NCI-H69 (cell line): ENCODE measurements at places on chromosomes 13 and 19.
A peak's percentile ranks its signal among the peaks of the same experiment; 100 is the strongest.

GRCh38 chr19:11247391-11247790 is 8.0 kb downstream of the ANGPTL8 start:
- no peak for DNase-seq

DNA sequence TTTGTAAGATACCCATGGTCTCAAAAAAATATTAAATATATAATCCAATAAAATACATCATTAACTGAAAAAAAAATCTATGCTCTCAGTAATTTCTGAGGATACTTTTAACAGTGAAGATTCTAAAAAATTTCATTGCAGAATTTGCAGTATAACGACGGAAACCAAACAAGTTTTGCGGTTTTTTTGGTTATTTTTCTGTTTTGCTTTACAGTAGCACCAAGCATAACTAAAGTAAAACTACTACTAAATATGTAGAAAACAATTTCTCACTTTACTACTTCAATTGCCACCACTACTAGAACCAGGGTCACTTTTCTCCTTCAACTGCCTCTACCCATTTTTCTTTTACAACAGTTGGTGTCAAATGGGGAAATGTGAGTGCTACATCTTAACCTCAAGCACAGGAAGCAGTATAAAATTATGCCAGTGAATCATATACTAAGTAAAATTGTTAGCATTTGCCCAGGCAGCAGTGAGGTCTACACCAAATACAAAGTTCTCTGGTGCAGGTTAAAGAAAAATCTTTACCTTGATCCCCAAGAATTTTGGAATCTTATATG is 24.1 kb downstream of the MICU2 start:
- DNase-seq = no peak

- peak; percentile 81 for DNase-seq
These were observed 2.4 kb downstream of the TIMM13 start for GRCh38 chr19:2424686-2425621.

GRCh38 chr13:83794583-83794982 is 87.7 kb downstream of the SLITRK1 start:
- DNase-seq = no peak

GRCh38 chr19:41325947-41326706 is 16.2 kb downstream of the CCDC97 start:
- peak; percentile 72 for DNase-seq

DNA sequence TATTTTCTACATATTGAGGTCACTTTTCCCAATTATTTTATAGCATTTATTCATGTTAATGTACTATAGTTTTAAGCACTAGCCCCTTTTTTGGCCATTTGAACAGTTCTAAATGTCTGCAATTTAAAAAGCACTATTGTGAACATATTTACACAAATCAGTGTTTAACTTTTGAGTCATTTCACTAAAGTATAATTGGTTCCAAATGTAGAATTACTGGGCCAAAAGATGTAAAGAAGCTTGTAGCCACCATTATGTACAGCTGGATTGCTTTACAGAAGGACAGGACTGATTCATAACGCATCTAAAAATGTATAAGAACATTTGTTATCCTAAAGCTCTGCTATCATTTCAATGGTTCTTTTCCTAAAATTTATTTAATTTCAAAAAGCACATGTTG is 16.6 kb upstream of the ATP12A start:
- no peak for DNase-seq

DNA sequence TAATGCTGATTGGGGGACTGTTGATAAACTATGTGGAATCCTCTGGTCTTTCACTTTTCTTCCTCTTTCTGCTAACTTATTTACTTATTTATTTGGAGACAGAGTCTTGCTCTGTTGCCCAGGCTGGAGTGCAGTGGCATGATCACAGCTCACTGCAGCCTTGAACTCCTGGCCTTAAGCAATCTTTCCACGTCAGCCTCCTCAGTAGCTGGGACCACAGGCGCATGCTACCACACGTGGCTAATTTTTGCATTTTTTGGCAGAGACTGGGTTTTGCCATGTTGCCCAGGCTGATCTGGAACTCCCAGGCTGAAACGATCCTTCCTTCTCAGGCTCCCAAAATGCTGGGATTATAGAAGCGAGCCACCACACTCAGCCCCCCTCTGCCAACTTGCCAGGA is 77.5 kb downstream of the ELF1 start:
- DNase-seq = no peak

- peak; percentile 68 for DNase-seq
These were observed 52.0 kb downstream of the TDRD3 start for GRCh38 chr13:60448907-60449510.

GRCh38 chr19:45515081-45515624 is 7.9 kb downstream of the VASP start:
- no peak for DNase-seq

GRCh38 chr13:95360052-95360451 is 58.8 kb upstream of the ABCC4 start:
- no peak for DNase-seq

DNA sequence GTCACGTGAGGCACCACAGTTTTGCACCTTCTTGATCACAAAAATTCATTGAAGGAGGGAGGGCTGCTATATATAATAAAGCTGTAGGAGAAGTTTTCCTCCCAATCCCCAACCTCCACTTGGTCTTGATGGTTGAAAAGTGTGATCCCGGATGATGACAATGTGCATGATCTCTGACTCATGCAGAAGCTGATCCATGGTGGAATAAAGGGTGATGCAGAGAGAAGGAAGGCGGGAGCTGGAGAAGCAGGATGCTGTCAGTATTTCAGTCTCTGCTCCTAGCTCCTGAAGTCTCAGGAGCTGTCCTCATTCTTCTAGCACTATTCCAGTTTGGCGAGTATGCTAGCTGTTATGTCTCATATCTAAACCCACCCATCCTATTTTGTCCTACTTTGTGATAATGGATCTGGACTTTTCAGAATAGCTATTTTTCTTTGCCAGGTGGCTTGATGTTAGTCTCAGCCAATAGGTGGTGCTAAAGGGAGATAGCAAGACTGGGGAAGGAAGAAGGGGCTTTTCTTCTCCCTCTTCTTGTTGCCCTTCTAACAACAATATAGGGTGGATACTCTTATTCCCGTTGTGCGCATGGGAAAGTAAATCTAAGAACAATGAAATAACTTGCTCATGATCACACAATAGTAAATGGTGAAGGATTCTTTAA is 65.6 kb upstream of the HTR2A start:
- DNase-seq = no peak

DNA sequence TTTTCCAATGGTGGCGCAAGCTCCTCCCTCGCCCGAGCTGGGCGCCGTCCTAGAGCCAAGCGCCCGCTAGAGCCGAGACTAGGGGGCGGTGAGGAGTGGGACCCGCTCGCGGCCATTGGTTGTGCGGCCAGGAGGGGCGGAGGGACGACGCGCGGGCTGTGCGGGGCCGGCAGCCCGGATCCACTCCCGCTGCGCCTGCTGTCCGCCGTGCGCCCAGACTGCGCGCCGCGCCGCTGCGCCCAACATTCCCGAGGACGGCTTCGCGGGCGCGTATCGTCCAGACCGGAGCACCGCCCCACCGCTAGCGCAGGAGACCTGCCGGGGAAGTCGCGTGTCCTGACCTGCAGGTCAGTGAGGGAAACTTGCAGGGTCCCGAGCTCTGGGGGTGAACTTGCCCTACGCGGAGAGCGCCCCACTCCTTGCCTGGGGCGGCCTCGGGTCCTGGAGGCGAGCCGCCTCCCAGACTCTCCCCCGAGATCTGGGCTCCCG is at the start of gene SERTM1:
Gene SERTM1, plus strand, starts transcription at position 183 of the 489 bp plus-strand sequence. CDS start 21,059 bp downstream, outside the sequence.
- peak; percentile 76 for DNase-seq

DNA sequence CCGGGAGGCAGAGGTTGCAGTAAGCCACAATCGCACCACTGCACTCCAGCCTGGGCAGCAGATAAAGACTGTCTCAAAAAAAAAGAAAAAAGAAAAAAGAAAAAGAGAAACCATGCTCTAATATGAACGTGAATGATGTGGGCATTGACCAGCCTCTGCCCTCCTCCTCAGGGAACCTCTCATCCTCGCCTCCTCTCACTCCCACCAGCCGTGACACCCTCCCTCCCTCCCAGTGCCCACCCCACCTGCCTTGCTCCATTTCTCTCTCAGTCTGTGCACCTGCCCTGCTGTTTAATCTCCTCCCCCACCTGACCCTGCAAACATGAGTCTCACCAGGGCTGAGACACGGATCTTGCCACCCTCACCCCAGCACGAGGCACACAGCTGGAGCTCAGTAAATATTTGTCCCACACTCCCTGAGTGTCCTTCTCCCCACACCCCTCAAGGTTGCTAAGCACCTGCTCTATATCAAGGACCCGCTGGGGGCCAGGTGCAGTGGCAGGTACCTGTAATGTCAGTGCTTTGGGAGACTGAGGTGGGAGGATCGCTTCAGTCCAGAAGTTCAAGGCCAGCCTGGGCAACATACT is 7.5 kb upstream of the BCAT2 start:
- DNase-seq = peak; percentile 98

DNA sequence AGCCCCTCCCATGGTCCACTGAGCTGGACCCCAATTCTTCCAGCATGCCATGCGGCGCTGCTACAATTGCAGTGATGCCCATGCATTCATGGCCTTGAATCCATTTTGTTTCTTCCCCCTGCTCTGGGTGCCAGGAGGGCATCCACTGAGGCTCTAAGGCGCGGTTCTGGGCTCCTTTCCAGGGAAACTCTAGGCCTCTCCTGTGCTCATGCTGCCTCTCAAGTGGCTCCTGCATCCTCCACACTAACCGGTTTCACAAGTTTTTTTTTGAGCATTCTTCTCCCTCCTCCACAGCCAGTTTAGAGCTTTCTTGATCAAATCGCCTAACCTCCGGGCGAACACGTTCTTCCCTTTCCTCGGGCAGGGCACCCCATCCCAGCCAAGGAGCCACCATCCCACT is 69.1 kb upstream of the FLT1 start:
- DNase-seq = no peak

DNA sequence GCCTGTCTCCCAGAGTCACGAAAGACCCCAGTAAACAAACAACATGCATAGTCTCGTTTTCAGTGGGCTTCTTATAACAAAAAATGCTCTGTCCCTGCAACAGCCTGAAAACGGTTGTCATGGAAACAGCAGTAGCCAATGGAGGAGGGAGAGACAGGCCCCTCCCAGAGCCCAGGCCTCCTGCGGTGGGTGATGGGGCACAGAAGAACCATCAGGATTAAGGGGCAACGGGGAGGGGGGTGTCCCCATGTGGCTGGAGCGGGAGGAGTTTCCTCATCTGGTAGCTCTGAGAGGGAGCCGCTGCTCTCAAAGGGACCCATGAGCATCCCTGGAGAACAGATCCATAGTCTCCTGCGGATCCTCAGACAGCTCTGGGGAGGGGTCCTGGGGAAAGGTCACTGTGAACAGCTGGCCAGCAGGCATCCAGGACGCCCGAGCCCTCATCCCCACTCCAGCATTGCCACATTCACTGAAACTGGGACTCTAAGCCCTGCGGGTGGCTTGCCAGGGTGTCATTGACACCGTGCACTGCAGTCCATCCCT is 37.5 kb upstream of the PNMA8B start:
- DNase-seq = peak; percentile 18

DNA sequence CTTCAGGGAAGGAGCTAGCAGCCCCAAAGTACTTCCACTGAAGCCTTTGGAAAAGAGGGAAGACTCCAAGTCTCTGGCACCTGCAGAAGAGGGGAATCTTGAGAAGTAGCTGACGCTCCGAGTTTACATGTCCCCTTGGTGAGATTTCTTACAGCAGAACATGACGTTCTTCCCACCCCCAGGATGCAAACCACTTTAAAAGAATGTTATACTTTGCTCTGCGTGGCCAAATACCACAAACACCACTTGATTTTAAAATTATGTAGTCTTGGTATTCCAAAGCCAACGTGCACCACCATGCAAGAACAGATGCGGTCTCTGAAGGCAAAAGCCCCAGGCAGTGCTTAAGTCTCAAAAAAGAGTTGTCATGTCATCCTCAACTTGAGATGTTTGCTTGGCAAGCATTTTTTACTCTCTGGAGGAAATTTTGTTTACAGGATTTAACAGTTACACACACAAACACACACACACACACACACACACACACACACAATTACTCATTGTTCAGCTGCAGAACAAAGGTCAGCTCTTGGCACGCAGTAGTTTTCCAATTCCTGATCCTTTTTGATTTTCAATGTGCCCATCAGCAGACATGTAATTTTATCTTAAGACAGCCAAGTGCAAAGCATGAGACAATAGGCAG is 106.1 kb downstream of the RGCC start:
- no peak for DNase-seq

DNA sequence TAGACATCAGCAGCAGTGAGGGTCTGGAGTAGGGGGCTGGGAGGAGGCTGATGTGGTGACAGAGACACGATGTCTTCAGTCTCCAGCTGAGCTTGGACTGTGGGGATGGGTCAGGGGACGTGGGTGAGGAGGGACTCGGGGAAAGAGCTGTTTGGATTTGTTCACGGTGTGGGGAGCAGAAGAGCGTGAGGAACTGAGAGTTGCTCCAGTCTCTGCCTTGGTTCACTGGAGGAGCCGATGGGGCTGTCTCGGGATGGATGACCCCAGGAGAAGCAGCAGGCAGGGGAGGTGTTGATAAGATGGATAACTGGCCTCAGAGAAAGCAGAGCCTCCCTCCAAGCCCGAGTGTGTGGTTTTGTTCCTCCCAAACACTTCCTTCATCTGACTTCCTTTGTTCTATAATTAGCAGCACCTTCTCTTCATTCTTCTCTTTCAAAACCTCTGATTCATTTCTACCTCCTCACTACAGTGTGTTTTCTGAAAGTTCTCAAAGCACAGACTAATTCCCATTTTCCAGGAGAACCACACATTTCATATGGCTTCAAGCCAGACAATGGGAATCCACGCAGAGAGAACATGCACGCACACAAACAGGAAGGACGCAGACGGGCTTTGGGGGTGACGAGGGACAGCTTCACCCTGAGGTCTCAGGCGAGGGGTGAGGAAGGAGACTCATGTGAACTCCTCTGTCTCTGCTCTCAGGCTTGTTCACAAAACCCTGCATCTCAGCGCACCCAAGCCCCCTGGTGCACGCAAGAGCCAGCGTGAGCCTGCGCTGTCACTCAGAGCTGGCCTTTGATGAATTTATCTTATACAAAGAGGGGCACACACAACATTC is 18.6 kb downstream of the LAIR2 start:
- DNase-seq = no peak

- peak; percentile 34 for DNase-seq
These were observed 20.1 kb downstream of the PCCA start for GRCh38 chr13:100108913-100109507.

DNA sequence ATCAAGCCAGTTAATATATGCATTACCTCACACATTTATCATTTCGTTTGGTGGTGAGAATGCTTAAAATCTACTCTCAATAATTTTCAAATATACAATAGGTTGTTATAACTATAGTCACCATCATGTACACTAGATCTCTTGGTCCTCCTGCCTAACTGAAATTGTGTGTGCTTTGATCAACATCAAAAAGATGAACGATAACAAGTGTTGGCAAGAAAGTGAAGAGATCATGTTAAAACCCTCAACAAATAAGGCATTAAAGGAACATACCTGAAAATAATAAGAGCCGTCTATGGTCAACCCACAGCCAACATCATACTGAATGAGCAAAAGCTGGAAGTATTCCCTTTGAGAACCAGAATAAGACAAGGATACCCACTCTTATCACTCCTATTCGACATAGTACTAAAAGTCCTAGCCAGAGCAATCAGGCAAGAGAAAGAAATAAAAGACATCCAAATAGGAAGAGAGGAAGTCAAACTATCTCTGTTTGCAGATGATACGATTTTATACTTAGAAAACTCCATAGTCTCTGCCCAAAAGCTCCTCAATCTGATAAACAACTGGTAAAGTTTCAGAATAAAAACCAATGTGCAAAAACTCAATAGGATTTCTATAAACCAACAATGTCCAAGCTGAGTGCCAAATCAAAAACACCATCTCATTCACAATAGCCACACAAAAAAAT is 27.9 kb upstream of the OR10H1 start:
- DNase-seq = no peak

GRCh38 chr13:46647512-46648065 is 94.6 kb downstream of the LRCH1 start:
- DNase-seq = peak; percentile 56
